ENCODE measurements at places on chromosomes 16 and 17.

DNA sequence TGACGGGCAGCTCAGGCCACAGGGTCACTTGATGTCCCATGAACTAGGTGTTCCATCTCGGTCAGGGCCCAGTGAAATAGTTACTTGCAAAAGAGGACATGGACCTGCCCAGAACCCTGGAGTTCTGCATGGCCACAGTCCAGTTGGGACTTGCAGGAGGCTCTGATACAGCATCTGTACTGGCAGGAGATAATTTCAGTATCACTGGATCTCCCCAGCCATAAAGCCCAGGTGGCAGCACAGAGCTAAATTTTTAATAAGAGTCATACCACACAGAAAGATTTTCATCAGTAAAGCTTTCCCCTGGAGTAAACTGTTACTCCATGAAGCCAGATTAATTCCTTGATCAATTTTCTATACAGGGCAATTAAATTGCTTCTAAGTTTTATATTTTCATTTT, 18.0 kb upstream of the SLC16A5 start:
- DNase-seq, result no peak

DNA sequence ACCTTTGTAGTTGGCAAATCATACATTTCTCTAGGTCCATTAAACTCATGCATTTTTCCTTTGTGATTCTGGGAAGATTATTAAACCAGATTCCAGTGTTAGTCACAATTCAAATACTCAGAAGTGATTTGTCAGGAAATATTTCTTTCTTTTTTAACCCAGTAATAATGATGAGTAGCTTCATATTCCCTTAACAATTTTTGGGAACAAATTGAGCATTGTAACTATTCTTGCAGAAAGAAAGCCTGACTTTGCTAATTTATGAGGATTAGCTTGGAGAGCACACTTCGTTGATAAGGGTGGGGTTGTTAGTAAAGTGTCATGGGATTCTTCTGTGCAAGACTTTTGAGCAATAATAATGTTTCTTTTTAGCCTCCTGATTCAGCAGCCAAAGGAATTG, 18.7 kb upstream of the KRT24 start:
- DNase-seq, result no peak

GRCh38 chr17:47252209-47252608, 1.4 kb upstream of the ITGB3 start:
- DNase-seq, result no peak

GRCh38 chr17:30897311-30897710, 8.7 kb downstream of the TEFM start:
- no peak for DNase-seq

DNA sequence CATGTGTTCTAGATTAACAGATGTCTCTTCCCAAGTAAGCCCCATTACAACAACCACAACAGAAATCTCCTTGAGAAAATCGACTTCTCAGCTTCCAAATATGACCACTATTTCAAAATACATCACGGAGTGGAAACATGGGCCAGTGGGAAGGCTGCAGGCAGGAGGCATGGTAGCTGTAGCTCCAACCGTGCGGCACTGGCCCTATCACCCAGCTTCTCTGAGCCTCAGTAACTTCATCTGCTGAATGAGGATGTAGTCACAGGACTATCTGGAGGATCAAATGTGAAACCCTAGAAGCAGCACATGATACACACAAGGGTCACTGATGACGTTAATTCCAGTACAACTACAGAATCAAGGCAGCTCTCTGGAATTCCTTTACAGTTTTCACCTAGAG, 112.2 kb downstream of the VPS53 start:
- no peak for DNase-seq

DNA sequence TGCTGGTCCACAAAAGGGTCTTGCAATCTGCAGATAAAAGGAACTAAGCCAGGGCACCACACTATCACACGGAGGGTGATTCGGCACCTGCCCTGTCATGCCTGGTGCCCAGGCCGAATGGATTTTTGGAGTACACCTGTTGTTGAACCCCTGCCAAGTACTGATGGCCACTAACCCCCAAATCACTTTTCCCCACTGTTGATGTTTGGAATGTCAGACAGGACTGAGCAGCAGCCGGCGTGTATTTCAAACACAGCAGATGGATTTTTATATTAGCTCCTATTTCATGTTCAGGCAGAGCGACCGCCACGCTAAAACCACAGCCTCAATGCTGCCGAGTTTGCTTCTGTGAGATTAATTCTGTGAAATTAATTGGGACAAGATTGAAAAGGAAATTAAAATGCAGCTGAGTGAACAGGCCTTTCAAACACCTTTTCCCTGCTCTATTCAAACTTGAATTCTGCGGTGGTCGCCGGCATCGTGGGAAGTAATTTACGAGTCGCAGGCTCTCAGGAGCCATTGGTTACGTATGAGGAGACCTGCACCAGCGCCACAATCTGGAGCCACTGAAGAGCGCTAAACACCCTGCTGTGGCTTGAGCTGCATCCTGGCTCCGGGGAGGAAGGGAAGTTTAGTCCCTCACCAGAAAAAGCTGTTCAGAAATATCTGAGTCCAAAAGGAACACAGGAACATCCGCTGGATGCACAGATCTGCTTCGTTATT, 48.5 kb downstream of the SNX11 start:
- no peak for DNase-seq

DNA sequence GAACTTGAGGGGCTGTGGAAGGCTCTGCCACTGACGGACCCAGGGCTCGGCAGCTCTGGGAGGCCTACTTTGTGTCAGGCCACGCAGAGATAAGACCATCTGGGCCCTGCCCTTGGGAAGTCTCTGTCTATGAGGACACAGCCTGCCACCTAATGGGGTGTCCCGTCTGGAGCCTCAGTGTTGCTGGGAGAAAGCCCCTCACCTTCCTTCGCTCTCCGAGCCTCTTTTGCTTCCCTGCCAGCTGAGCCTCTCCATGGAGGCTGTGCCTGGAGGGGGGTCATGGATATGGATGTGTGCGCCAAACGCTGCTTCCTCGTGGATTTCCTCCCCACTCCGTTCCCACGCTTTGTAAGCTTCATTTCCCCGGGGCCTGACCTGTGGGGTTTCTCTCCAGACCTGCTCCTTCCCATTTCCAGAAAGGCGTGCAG, 228.8 kb downstream of the SEC14L1 start:
- DNase-seq, result no peak

DNA sequence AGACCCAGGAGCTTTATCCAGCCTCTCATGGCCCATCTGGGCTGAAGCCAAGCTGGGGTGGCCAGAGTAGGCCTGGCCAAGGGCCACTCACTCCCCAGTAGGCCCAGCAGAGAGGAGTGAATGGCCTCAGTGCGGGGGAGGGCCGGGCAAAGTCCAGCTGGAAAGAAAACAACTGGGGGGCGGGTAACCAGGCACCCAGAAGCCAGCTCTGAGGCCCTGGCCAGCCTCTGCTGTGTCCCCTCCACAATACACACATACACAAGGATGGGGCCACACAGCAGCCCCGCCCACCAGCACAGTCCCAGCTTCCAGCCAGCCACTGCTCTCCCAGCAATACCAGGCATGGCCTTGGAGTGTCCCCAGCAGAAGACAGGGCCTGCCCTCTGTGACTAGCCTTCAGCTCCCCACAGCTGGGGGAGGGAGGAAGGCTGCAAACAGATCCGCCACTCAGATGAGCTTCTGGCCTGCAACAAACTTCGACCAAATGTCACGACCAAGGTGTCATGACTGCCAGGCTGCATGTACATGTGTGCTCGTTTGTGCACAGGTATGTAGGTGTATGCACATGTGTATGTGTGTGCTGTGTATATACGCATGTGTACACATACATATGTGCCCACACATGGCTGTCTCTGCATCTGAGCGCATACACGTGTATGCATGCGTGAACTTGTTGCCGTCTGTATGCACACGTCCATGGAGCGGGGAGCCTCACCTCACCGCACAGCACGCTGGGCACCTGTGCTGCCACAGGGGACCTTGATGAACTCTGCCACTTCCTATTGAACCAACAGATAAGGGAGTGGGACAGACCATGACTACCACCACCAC, 5.0 kb downstream of the CARHSP1 start:
- DNase-seq, result peak; percentile 57

DNA sequence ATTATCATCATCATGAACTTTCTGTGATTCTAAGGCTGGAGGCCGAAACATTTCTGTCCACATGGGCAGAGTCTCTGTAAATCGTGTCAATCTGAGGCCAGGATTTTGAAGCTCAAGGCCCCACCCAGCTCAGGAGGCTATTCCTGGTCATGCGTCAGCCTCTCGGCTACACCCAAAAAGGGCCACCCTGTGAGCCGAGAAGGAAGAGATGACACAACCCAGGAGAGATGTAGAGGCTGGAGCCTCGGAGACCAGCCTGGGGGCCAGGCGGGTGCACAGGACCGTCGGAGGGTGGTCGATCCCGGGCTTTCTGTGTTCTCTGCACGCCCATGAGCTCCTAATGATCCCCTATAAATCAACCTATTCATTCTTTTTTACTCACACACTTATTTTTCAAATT, 1.1 kb upstream of the CACNG1 start:
- DNase-seq, result no peak

- no peak for DNase-seq
Measured at GRCh38 chr16:9929313-9929712, 252.9 kb downstream of the GRIN2A start.

DNA sequence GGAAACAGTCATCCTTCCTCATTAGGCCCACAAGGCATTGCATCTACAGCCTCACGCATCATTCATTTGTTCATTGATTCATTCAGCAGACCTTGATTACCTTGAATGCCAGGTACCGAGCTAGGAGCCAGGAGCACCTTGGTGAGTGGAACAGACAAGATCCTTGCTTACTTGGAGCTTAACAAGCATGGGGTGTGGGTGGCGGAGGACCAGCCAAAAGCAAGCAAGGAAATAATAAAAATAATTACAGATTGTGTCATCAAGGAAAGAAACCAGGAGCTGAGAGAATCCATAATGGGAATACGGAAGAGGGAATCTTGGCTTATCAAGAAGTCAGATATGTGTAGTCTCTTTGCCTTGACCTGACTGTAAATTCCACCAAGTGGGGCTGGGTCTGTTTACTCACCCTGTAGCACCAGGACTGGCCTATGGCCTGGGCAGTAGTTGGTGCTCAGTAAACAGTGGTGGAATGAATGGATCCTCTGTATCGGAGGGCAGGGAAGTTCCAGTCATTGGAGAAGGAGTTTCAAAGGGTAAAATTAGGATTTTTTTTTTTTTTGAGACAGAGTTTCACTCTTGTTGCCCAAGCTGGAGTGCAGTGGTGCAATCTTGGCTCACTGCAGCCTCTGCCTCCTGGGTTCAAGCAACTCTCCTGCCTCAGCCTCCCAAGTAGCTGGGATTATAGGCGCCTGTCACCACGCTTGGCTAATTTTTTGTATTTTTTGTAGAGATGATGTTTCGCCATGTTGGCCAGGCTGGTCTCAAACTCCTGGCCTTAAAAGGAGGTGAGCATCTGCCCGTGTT, 157.7 kb downstream of the MSI2 start:
- no peak for DNase-seq

GRCh38 chr16:49856672-49857330, 889 bp upstream of the ZNF423 start:
- DNase-seq, result peak; percentile 90

- no peak for DNase-seq
Measured at GRCh38 chr17:45672301-45672700, 111.8 kb upstream of the CRHR1 start.

DNA sequence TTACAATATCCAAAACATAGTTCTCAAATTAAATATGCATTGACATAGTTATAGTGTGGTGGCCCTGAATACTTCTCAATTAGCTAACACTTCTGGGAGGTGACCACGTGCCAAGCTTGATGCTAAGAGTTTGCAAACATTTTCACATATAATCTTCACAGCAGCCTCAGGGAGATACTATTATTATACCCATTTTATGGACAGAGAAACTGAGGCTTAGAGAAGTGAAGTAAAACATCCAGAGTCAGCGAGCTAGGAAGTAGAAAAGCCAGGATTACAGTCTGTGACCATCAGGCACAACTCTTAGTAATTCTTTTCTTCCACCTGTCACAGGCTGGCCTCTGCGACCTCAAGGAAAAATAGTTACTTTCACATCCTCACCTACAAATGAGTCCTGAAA, 102.2 kb upstream of the IRX6 start:
- DNase-seq, result no peak

DNA sequence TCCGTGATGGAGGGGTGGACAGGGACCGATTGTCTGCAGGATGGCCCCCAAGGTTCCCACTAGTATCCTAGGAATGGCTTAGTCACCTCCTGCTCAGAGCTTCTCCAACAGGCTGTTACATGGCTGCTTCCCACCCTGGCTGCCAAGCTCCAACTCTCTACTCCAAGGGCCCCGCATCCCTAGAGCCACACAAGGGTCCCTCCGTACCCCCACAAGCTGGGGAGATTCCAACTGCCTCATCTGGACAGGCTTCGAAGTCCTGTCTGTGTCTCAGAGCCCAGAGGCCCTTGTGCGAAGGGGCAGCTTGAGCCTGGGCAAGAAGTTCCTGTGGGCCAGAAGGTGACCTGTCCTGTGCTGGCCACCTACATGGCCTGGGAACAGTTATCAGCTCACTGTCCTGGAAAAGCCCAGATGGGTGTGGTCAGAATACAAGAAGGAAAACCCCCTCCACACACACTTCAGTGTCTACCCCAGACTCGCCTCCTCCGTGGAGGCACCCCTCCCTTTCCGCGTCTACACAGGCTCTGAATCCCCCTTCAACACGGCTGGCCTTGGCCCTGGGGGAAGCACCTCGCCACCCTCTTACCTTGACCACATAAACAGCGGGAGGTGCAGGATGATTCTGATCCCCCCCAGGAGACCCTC, 586 bp downstream of the MEAK7 start:
- no peak for DNase-seq

DNA sequence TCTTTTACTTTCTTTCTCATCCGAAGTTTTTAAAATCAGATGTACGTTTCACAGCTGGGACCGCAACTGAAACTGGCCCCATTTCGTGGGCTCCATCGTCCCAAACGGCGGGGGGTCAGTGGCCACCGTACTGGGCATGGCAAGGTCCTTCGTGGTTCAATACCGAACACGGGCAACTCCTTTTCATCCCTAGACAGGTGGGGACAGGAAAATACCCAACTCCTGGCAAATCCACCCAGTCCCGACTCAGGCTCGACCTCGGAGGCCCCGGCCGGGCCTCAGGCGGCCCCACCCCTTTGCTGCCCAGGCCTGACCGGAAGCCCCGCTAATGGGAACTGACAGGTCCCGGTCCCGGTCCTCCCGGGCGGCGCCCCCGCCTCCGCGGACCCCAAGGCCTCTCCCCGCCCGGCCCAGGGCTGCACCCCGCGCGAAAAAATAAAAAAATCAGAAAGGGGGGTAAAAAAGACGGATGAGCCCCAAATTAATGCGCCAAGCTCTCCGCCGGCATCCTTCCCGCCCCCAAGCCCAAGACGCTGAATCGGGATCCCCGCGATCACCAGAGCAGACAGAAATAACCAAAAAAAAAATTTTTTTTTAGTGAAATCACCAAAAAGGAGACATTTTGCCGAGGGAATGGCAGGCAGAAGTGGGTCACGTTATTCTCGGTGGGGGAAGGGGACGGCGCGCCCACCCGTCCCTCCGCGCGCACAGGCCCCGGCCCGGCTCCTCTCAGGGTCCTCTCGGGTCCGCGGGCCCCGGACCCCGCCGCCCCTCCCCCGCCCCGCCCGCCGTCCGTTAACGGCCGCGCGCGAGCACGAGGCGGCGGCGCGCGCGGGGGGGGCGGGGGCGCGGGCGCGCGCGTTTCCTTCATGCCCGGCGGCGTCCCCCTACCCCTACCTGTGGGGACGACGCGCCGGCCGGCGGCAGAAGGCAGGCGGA, 562 bp downstream of the ZC3H7A start:
- peak; percentile 40 for DNase-seq
